GM12891 (cell line): ENCODE measurements at places on chromosomes 12 and 14.

- DNase-seq, result no peak
Measured at GRCh38 chr14:103476631-103477030, 46.0 kb downstream of the CKB start.

GRCh38 chr12:107503887-107504885, 181.4 kb upstream of the PWP1 start:
- DNase-seq, result no peak

GRCh38 chr12:132458846-132459641, 30.9 kb upstream of the FBRSL1 start:
- DNase-seq, result no peak

DNA sequence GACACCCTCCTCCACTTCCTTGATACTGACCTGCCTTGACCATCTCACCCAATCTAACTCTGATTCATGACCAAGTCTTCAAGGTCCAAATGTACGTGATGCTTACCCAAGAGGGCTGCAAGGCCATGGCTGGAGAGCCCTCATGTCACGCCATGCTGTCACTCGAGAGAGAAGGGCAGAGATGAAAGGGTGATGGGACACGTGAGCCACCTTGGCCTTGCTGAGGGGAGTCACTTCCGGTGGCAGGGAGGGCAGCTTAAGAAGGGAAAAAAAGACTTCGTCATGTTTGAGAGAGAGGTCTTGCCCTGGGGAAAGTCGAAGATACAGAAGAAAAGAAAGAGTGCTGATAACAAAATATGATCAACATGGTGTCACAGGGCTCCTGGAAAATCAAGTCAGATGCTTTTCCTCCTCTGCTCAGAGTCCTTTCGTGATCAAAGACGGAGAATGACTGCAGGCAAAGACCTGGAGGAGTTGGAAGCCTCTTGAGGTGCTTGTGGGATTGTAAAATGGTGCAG, 3.3 kb upstream of the SCARB1 start:
- DNase-seq, result no peak

DNA sequence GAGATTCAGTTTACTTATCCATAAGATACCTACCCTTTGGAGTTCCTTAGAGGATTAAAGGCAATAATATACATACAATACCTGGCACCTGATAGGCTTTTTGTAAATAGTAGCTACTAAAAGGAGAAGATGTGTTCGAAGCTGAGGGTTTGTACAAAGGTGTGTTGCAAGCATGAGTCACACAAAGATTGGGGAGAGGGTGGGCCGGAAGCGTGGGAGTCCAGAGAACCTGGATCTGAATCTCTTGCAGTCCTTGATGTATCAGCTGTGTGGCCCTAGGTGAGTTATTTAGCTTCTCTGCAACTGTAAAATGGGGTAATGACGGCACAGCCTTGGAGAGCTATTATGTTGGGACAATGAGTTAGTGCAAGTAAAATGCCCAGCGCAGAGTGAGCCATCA, 61.6 kb upstream of the PSMC1 start:
- no peak for DNase-seq

DNA sequence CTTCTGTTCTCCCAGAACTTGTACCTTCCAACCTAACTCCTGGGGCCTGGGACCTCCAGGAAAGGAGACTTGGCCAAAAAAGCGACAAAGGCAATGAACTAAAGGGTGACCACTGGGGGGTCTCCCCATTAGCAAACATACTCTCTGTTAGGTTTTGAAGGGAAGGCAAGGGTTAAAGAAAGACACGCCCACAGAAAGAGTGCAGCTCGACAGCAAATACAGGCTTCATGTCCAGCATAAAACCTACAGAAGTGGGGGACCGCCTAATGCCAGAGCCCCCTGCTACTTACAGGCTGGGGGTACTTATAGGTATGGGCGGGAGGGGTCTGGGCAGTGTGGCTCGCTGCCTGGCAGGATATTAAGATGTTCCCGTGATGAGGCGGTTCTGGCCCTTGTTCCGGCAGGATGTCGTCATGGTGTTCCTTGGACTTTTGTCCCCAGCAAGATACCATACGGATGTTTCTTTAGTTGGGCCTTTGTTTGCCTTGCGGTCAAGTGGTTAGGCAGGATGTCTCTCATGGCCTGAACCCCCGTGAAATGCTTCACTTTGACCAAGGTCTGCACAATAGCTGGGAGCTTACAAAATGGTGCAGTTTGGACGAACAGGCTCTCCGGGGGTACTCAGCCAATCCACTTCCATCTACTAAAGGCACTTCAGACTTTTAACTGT, 53.4 kb downstream of the PRMT8 start:
- no peak for DNase-seq

GRCh38 chr14:47660158-47660557, 15.2 kb downstream of the MDGA2 start:
- no peak for DNase-seq

DNA sequence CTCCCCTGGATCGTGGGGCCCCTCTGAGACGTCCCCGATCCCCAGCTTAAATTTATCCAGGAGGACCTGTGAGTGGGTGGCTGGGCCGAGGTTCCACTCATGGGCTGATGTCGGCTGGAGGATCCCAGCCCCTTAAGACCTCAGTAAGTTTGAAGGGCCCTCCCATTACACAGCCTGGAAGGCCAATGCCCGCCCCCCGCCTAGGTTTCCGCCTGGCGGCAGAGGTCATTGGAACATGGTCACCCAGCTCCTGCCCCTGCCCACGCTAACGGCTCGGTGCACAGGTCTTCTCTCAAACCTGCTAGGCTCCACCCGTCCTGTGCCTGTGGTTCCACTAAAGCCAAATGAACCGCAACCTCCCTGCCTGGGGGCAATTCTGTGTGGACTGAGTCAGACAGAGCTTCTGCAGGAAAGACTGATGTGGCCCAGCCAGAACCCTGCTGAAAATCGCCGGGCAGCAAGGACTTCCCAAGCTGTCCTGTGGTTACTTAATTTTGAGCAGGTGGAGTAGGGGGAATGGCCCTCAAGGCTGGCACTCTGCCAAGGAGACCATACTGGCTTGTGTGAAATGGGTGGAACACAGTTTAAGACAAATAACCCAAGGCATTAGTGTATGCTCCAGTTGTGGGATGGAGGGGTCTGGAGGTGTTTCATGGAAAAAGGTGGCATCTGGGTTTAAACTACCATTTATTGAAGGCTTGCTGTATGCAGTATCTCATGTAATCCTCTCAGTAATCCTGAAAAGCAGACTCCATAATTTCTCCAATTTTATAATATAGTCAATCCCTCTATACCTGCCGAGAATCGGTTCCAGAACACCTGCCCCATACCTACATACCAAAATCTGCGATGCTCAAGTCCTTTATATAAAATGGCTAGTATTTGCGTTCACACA, 903 bp upstream of the NT5DC3 start:
- peak; percentile 7 for DNase-seq

GRCh38 chr14:61179796-61180398, 101.2 kb downstream of the TMEM30B start:
- DNase-seq, result no peak

DNA sequence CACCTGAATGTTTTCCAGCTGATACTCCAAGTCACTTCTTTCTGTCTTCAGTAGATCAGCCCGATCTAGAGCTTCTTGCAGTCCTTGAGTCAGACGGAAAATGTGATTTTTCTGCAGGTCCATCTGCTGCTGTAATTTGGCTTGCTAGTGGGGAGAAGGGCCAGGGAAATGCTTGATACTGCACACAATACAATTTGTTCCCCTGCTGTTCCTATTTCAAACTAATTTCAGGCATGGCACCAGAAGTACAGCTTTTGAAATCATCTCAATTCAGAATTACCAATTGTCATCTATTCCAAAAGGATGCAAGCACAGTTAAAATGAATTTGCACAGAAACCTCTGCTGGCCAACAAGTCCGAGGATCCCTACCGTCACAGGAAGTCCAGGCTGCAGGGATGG, 53.4 kb downstream of the PRKAB1 start:
- DNase-seq, result no peak

DNA sequence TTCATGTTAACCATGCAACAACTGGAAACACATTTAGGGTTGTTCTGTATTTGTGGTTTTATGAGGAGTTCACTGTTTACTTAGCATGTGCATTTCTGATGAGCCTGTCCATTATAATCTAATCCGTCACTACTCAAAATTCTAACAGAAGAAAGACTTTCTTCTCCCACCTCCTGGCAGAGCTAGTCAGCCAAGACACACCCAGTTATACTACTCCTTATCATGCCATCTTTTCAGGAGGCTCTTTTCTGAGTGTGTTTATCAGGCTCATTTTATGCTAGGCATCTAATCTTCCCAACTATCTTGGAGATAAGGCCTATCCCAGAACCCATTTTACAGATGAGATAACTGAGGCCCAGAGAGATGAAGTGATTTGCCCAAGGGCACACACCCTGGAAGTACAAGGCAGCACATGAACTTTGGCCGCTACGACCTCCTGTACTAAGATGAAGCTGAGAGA, 10.4 kb upstream of the MED13L start:
- DNase-seq, result no peak

DNA sequence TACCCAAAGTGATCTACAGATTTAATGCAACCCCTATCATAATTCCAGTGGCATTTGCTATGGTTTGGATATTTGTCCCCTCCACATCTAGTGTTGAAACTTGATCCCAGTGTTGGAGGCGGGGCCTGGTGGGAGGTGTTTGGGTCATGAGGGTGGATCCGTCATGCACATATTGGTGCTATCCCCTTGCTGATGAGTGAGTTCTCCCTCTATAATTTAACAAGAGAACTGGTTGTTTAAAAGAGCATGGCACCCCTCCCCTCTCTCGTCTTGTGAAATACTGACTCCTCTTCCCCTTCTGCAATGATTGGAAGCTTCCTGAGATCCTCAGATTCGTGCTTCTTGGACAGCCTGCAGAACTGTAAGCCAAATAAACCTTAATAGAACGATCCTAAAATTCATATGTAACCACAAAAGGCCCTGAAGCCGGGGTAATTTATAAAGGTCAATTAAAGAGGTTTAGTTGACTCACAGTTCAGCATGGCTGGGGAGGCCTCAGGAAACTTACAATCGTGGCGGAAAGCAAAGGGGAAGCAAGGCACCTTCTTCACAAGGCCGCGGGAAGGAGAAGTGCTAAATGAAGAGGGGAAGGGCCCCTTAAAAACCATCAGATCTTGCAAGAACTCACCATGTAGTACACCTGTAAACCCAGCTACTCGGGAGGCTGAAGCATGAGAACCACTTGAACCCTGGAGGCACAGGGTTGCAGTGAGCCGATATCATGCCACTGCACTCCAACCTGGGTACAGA, 41.2 kb downstream of the SLC39A9 start:
- no peak for DNase-seq

DNA sequence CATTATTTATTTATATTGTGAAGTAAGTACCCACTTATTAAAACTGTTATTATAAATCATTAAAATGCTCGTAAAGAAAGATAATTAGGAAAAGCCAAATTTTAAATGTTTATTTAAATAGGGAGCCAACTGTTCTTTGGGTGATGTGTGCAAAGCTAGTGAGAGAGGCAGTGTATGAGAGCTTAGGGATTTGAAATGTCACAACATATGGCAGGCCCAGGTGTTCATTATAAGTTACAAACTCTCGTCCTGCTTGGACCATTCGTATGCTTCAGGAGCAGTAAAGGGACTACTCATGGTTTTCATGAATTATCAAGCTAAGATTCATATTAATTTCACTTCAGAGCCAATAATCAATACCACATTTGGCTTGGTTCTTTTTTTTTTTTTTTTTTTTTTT, 154.5 kb downstream of the TGFB3 start:
- no peak for DNase-seq

DNA sequence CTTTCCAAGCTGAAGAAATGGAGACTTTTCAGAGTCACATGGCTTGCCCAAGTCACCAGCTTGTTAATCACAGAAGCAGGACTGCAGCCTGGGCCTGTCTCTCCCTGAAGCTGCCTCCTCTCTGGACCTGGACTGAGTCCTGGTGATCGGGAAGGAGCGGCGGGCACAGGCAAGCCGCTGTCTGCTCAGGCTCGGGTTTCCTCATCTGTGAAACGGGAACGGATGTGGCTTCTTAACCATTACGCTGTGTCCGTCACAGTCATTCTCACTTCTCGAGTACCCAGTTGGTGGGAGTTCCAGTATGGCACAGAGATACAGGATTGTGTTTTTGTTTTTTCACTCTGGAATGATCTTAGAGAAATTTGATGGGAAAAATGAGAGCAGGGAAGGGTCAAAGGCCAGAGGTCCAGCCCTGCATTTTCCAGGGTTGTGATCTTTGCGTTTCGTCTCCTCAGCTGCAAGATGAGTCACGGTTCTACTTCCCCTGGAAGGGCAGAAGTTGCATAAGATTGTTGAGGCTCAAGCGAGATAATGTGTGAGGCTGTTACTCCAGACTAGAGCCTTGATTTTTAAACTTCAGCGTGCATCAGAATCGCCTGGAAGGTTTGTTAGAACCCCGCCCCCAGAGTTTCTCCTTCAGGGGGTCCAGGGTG, 7.6 kb upstream of the LRTM2 start:
- no peak for DNase-seq

- DNase-seq, result peak; percentile 62
Measured at GRCh38 chr12:56998981-56999380, 7.4 kb downstream of the ZBTB39 start.
